ENCODE measurements at places on chromosomes 6 and 20.
A peak's percentile ranks its signal among the peaks of the same experiment; 100 is the strongest.

GRCh38 chr6:169008641-169009257 is 244.9 kb downstream of the THBS2 start:
- no peak for DNase-seq
- no peaks in the 10 kb centered on the region for H3K4me1 ChIP-seq
- H3K27me3 ChIP-seq = no peaks in the 10 kb centered on the region
- no peak overlapping the region for H3K27ac ChIP-seq

DNA sequence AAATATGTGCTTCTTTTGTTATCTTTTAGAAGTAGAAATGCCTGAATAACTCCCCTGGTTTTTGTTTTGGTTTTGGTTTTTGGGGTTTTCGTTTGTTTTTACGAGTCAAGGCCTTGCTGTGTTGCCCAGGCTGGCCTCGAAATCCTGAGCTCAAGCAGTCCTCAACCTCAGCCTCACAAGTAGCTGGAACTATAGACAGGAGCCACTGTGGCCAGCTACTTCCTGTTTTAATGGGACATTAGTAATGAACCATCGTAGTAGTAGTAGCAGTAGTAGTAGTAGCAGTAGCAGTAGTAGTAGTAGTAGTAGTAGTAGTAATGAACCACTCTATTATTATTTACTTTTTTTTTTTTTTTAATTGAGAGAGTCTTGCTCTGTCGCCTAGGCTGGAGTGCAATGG is 66.0 kb downstream of the UBR2 start:
- no peak for DNase-seq
- H3K4me3 ChIP-seq = no peak overlapping the region
- peak overlapping the region; percentile 79 for H3K27ac ChIP-seq
- H3K27me3 ChIP-seq = no peaks in the 10 kb centered on the region
- peaks cover 40% of the 10 kb centered on the region for H3K36me3 ChIP-seq

GRCh38 chr20:60518022-60518421 is 559.8 kb downstream of the CDH26 start:
- H3K4me3 ChIP-seq = no peak overlapping the region
- H3K27ac ChIP-seq = no peak overlapping the region
- no peaks in the 10 kb centered on the region for H3K27me3 ChIP-seq
- H3K36me3 ChIP-seq = no peaks in the 10 kb centered on the region
- no peaks in the 10 kb centered on the region for H3K4me1 ChIP-seq

- no peak overlapping the region for H3K27ac ChIP-seq
- DNase-seq = no peak
- peaks cover 24% of the 10 kb centered on the region for H3K36me3 ChIP-seq
- H3K4me3 ChIP-seq = no peak overlapping the region
- no peaks in the 10 kb centered on the region for H3K4me1 ChIP-seq
Measured at GRCh38 chr20:4876731-4877130, 124.6 kb downstream of the SLC23A2 start.

DNA sequence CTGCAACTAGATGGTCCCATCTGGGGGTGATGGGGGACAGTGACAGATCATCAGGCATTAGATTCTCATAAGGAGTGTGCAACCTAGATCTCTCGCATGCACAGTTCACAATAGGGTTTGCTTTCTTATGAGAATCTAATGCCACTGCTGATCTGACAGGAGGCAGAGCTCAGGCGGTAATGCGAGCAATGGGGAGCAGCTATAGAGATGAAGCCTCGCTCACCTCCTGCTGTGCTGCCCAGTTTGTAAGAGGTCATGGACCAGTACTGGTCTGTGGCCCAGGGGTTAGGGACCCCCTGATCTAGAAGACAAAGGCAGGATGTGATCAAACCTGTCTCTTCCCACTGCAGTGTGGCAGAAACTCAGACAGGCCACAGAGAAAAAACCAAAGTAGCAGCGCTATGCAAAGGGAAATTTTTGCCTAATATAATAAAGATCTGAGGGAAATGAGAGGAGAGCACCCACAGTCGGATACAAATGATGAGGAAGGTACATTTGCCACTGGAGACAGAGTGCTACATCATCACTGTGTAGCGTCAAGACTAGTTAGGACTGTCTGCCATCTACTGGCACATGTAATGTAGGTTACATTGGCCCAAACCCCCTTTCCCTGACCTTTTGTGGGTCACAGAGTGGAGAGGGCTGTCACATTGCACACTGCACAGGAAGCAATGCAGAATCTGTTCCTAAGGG is 4.1 kb upstream of the LY86 start:
- no peak overlapping the region for H3K27ac ChIP-seq
- no peaks in the 10 kb centered on the region for H3K27me3 ChIP-seq
- H3K36me3 ChIP-seq = peaks cover 11% of the 10 kb centered on the region
- H3K4me3 ChIP-seq = no peak overlapping the region
- DNase-seq = no peak
- H3K4me1 ChIP-seq = peaks cover 36% of the 10 kb centered on the region

DNA sequence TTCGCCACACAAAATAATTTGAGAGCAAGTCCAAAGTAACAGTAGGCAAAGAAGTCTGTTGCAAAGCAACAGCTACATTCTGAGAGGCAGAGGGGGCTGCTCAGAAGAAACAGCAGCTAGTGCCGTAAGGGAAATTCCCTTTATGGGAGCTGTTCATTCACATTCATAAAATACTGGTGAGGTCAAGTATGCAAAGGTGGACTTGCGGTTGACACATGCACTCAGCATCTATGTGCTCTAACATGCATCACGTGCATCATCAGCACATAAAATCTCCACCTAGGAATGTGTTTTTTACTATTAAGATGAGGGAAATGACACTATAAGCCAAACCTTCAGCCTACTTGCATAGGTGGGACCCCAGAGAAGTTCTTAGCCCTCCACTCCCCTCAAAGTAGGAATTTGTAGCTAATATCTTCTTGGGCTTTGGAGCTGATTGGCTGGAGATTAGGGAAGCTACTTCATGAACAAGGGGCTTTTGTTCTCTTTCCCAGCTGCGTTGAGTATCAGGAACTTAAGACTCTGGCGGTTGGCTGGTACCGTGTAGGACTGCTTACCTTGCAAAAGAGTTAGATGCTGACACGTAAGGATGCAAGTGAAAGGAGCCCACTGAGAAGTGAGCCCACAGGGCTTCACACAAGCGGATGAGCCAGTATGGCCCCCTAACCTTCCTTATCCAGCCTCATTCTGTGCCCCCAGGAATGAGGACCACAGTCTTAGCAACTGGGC is 12.4 kb downstream of the CST3 start:
- no peak overlapping the region for H3K27ac ChIP-seq
- peaks cover 2% of the 10 kb centered on the region for H3K4me1 ChIP-seq
- H3K27me3 ChIP-seq = no peaks in the 10 kb centered on the region

- no peaks in the 10 kb centered on the region for H3K27me3 ChIP-seq
- H3K36me3 ChIP-seq = peaks cover 4% of the 10 kb centered on the region
- no peak overlapping the region for H3K4me3 ChIP-seq
- peaks cover 26% of the 10 kb centered on the region for H3K4me1 ChIP-seq
- no peak overlapping the region for H3K27ac ChIP-seq
Measured at GRCh38 chr6:107077710-107078109, 37.6 kb downstream of the BEND3 start.

DNA sequence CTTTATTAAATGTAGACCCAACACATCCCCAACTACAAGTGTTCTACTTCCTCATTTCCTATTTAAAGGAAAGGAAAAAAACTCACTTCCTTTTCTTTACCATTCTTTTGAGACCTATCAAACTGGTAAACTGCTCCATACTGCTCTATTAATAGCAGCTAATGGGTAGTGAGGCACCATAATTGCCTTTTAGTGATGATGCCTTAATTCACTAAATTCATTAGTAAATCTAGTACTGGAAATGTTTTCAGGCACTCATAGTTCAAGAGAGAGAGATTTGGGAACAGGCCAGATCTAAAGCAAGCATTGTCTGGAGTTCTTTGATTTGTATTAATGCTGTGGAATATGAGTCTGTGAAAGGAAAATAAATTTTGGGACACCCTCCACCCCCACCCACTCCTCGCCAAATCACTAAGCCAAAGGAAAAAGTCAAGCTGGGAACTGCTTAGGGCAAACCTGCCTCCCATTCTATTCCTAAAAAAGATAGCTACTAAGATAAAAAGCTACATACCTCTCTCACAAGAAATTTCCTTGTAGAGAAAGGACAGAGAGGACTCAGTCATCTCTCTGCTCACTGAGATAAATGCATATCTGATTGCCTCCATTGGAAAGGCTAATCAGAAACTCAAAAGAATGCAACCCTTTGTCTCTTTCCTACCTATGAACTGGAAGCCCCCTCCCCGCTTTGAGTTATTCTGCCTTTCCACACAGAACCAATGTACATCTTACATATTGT is 13.6 kb upstream of the IBTK start:
- DNase-seq = no peak
- H3K4me3 ChIP-seq = no peak overlapping the region
- no peaks in the 10 kb centered on the region for H3K4me1 ChIP-seq

DNA sequence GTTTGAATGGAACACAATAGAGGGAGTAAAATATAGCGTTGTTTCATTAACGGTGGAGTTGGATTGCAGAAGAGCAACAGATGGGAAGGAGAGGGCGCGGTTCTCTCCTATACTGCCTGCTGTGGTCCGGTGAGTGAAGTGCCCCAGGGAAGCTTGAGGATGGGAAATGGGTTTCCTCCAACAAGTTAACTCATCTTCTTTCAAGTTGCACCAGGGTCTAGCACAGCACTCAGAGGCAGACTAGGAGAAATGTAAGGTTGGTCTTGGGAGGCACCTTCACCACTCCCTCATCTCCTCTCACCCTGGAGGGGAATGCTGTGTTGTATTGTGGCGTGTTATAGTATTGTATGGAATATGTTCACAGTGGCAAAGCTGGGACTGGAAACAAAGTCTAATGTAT is 96.9 kb upstream of the SLC24A3 start:
- no peaks in the 10 kb centered on the region for H3K27me3 ChIP-seq
- no peak overlapping the region for H3K27ac ChIP-seq
- H3K36me3 ChIP-seq = no peaks in the 10 kb centered on the region

GRCh38 chr6:52152711-52153160 is 33.4 kb upstream of the IL17A start:
- no peak overlapping the region for H3K4me3 ChIP-seq
- no peak overlapping the region for H3K27ac ChIP-seq
- no peak for DNase-seq
- peaks cover 21% of the 10 kb centered on the region for H3K4me1 ChIP-seq
- no peaks in the 10 kb centered on the region for H3K36me3 ChIP-seq

DNA sequence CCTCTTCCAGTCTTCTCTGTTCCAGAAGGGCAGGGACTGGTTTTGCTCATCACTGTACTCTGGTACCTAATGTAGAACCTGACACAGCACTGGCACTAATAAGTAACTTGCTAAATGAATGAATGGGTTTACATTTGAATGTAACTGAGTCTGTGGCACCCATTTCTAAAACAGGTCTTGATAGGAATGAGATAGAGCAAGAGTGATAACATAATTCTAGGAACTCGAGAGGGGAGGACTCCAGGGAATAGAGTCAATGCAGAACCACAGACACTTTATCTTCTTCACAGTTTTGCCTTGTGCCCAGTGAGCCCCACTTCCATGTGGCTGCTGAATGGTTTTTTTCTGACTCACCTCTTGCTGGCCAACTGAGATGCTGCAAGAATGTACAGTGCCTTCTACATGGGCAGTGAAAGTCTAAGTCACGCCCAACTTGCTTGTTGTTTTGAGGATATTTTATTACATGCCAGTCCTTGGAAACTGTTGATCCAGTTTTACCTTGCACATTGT is 61.1 kb downstream of the TBC1D7 start:
- no peaks in the 10 kb centered on the region for H3K36me3 ChIP-seq
- DNase-seq = peak; percentile 17
- H3K4me3 ChIP-seq = no peak overlapping the region
- peaks cover 6% of the 10 kb centered on the region for H3K27me3 ChIP-seq
- H3K27ac ChIP-seq = no peak overlapping the region
- peaks cover 8% of the 10 kb centered on the region for H3K4me1 ChIP-seq

GRCh38 chr6:124973780-124974179 is 11.5 kb downstream of the RNF217 start:
- H3K36me3 ChIP-seq = no peaks in the 10 kb centered on the region
- H3K27me3 ChIP-seq = peaks cover 2% of the 10 kb centered on the region
- no peak for DNase-seq
- H3K27ac ChIP-seq = no peak overlapping the region

DNA sequence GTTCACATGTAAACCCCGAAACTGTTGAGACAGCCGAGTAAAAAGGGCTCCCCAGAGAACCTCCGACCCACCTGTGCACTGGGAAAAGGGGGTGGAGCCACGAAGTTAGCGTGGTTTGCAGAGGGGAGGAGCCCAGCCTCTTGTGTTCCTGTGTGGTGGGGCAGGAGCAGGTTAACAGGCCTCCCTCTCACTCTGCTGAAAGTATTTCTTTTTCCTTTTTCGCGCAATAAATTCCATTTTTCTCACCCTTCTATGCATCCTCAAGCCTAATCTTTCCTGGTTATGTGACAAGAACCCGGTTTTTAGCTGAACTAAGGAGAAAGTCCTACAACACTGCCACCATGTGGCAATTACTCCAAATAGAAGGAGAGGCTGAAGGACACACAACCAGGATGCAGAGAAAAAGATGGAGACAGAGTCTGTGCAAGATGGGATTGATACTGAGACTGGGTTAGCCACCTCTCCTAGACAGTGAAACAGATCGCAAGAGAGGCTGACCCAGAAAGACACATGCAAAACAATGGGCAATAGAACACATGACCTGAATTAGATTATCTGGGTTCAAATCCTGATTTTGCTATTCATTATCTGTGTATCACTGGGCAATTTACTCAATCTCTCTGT is 168.7 kb upstream of the PRSS16 start:
- peak overlapping the region; percentile 77 for H3K4me3 ChIP-seq
- H3K36me3 ChIP-seq = no peaks in the 10 kb centered on the region
- H3K27me3 ChIP-seq = peaks cover 45% of the 10 kb centered on the region
- peaks cover 7% of the 10 kb centered on the region for H3K4me1 ChIP-seq
- H3K27ac ChIP-seq = no peak overlapping the region
- DNase-seq = no peak

GRCh38 chr6:43740321-43740960 is 29.6 kb upstream of the VEGFA start:
- H3K4me3 ChIP-seq = no peak overlapping the region
- no peaks in the 10 kb centered on the region for H3K36me3 ChIP-seq
- H3K27me3 ChIP-seq = no peaks in the 10 kb centered on the region
- no peaks in the 10 kb centered on the region for H3K4me1 ChIP-seq
- DNase-seq = no peak

DNA sequence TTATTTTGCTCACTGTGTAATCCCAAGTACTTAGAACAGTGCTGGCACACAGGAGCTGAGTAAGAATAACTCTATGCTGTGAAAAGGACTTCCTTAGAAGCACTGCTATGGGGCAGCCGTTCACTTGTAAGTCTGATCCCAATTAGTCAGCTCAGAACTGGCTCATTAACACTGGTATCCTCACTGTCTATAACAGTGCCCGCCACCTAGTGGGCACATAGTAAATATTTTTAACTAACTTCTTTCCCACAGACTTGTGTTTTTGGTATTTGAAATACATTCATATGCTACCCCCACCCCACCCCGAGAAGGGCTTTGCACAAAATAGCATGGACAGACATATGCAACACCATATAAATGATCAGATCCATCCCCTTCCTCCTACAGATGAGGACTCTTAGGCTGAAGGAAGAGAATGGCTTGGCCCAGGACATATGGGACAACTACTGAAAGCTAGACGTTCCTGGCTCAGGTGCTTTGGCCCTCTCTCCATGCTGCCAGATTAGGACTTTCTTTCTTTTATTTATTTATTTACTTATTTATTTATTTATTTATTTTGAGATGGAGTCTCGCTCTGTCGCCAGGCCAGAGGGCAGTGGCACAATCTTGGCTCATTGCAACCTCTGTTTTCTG is 47.1 kb downstream of the DST start:
- H3K27me3 ChIP-seq = no peaks in the 10 kb centered on the region
- DNase-seq = peak; percentile 34

All from T-helper 2 cell treated with Interferon-gamma antibody and Interleukin-4, amounts not matched to agents 5 μg/mL and 100 μg/mL, for 36 hours (primary cell).